NCI-H82 (cell line): ENCODE measurements at places on chromosomes 1 and 21.

DNA sequence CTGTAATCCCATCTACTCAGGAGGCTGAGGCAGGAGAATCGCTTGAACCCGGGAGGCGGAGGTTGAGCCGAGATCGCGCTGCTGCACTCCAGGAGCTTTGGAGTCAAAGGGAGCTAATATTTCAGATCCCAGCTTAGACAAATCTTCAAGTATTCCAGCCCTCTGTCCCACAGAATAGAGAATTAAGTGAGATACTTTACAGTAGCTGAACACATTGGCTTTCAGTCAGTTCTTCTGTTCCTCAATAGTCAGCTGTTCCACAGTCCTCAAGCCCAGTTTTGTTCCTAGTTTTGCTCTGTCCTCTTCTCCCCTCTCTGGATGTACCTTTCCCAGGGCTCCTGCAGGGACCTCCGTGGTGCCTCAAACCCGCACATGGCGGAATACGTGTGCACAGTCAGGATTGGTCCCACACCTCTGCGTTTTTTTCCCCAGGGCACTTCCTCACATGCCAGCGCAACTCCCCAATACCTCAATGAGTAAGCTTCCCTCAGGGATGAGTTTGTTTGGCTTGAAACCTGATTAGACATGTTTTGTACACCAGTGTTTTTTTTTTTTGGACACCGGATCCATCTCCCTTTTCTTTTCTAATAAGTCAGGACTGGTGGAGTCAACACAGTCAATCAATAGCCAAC is 1.2 kb downstream of the MFN2 start:
- no peak for DNase-seq

- DNase-seq, result peak; percentile 68
These were observed 43.3 kb downstream of the TP73 start for GRCh38 chr1:3695326-3696217.

- DNase-seq, result no peak
These were observed 1.1 kb upstream of the SYNC start for GRCh38 chr1:32703479-32704291.

DNA sequence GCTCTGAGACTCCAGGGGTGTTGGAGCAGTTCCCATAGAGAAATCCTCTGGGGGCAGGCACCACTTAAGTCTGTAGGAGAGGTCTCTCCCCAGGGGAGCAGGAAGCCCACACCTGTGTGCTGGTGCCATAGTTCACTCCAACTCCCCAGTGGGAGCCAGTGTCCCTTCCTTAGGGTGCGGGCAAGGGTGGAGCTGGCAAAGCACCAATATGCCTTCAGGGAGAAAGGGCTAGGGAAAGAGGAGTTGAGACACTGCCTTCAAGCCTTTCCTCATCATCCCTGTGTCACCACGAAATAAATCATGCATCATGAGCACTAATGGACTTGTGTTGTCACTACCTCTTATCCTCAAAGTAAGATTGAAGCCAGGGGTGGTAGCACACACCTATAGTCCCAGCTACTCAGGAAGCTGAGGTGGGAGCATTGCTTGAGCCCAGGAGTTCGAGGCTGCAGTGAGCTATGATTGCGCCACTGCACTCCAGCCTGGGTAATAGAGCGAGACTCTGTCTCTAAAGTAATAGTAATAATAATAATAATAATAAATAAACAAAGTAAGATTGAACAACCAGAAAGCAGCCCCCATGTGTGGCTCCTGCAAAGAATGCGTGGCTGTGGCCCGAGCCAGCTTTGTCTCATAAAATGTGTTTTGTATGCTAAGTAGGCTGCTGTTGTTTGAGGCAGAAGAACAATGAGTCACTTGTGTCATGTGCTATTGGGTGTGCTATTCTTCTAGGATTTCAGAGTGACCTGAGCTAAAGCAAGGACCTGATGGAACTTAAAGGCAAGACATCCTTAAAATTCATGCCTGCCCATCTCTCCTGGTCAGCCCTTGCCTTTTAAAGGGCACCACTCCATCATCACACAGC is 6.7 kb upstream of the TIE1 start:
- DNase-seq, result no peak

DNA sequence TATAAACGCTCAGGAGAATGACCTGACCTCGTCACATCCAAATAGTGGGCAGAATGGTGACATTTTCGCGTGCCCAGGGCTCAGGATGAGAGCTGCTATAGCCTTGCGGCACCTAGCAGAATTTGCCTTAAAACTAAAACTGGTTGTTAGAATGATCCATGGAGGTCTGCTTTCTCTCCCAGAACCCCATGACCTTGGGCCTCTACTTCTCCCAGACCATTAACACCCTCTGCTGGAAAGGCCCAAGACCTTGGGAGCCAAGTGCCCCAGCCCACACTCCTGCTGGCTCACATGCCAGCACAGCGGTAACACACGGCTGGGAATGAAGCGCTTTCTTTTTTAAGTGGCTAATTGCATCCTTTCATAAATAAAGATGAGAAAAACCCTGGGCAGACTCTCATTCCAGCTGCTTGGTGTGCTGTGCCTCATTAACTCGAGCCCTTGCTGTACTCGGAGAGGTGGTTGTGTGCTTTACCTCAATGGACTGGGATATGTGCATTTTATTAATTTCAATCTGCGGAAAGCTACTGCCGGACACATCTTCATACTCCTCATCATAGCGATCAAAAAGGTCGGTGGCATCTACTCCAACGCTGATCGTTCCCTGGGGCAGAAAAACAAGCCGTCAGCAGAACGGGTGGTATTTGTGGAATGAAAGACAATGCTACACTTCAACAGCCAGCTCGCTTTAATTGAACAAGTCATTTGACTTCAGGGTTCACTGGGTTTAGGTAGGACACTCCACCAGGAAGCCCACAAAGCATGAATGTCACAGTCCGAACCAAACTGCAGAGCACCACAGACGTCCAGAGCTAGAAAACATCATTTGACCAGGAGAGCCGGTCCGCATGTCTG is 29.0 kb downstream of the THAP3 start:
- DNase-seq, result no peak

DNA sequence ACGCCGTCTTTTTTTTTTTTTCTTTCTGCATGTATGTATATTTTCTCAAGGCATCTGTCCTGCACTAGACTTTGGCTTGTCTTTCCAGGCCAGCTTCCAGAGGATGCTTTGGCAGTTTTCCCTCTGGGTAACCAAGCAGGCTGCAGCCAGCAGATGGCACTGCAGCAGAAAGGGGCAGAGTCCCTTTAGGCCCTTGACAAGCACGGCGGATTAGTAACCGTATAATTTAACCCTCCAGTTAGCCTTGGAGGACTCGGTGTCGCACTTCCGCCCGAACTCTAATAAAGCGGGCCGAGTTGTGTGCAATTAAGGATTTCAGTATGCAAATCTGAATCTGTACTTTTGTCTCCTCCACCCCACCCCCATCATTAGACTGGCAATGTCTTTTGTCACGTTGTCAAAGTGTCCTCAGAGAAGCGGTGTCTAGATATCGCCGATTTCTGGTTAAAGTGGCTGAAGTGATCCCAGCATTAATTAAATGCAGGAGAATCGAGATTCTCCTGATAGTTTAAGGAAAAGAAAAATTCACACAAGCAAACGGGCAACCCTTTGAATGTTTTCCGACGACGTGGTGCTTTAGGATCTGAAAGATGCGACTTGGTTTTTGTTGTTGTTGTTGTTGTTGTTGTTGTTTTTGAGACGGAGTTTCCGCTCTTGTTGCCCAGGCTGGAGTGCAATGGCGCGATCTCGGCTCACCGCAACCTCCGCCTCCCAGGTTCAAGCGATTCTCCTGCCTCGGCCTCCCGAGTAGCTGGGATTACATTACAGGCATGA is 1.1 kb upstream of the TMEM167B start:
- DNase-seq, result peak; percentile 99

GRCh38 chr21:38842079-38842478 is 36.4 kb downstream of the ETS2 start:
- no peak for DNase-seq

- DNase-seq, result no peak
These were observed 18.7 kb downstream of the ADARB1 start for GRCh38 chr21:45093035-45093532.

GRCh38 chr21:45464309-45464708 is 59.3 kb downstream of the COL18A1 start:
- no peak for DNase-seq

- no peak for DNase-seq
These were observed 29.6 kb downstream of the SETD4 start for GRCh38 chr21:36030581-36031189.

DNA sequence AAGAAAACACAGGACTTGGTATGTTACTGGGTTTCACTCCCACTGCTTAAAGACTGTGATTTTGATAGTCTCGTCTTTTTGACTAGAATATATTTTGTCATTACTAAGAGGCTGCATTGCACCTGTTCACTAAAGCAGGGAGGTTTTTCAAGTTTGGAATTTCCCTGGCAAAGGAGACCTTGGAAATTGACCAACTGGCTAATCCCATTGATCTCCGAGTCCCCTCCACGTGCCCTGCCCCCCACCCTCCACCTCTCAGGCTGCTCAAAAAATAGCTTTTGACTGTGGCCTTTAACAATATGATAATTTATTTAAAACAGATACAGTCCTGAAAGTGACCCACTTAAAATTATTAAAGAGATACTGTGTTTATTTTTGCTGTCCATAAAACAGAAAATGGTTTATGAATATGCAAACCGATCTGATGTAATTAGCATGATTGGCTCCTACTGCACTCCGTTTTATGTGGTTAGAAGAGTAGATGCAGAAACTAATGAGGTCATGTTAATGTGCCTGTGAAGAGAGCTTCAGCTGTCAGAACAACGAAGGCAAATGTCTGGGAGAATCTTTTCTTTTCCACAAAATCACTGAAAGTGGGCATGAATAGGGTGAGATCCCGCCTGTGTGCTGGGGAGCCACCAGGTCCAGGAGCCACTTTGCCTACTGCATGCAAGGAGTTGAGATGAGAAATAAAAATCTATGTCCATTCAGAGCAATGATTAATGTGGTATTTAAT is 361.5 kb downstream of the RRAGC start:
- DNase-seq, result peak; percentile 56

GRCh38 chr1:83845437-83846071 is 153.4 kb downstream of the TTLL7 start:
- DNase-seq, result no peak
